ENCODE measurements at places on chromosomes 5 and 9.

GRCh38 chr9:84821431-84821830 lies 151.9 kb downstream of the NTRK2 start:
- DNase-seq, result no peak

DNA sequence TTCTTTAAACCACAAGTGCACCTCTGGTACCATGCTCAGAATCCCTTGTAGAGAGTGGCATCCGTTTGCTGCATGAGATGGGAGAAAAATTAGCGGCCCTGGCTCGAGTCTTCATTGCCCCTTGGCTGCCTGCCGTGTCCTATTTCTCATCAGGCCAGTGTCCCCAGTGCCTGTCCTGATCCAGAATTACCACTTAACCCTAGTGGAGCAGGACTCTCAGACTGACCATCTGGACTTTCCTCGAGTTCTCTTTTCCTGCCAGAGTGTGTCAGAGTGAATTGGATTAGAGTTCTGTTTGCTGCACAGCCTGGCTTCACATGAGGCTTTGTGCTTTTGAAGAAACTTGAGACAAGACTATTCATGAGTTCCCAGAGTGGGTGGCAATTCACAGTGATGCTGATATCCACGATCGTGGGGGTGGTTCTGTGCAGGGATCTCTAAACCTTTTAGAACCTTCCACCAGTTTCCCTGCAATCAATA lies 92.6 kb downstream of the C9orf152 start:
- DNase-seq, result no peak

DNA sequence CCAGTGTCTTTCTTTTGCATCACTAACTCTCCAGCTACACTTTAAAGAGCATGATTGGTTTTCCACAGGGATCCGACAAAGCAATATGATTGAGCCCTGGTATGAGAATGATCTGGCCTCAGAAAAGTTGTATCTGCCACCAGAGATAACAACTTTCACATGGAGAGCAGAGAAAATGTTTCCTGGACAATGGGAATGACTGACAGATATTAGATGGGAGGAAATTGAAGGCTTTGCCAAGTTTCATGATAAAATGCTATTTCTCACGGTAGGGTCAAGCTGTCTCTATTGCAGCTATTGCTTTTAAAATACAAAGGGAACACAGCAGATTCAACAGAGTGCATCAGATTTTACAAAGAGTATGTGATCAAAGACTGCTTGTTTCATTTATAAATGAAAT lies 56.4 kb upstream of the GLIS3 start:
- DNase-seq, result no peak

- DNase-seq, result no peak
These were observed 765.3 kb downstream of the MTRR start for GRCh38 chr5:8634219-8634618.

GRCh38 chr5:153489611-153490010 lies 859 bp upstream of the GRIA1 start:
- DNase-seq, result no peak

DNA sequence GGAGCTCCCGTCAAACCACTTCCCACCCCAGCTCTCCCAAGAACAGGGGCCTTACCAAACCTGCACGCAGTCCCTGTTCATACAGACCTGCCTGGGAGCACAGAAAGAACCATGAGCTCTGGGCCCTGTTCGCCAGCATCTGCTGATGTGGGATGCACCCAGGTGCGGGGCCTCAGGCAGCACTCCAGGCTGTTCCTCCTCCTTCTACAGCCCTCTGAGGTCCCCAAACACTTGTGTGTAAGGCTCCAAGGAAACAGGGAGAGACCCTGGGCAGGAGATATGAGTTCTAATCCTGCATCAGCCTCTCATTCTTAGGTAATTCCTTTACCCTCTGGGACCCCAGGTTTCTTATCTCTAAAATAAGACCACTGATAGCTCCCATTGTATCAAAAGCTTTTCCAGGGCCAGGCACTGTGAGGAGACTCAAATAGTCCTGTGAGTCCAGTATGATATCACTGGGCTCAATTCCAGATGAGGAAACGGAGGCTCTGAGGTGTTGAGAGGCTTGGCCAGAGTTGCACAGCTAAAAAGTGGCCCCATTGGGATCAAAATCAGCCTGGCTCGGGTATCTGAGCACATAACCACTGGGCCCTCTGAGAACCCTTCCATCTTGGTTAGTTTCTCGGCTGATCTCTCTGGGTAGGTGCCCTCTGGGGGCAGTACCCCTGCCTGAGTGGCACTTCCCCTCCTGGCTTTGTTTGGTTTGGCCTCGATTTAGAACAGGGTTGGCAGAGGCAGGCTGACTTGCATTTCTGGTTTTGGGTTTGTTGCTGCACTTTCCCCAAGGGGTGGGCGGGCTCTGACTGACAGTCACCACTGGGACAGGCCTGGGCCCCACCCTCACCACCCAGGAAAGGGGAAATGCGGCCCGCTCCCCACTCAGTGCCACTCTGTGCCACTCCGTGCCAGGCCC lies 116.8 kb downstream of the RGS3 start:
- DNase-seq, result peak; percentile 48

- DNase-seq, result no peak
These were observed 2.1 kb downstream of the PCDHA8 start for GRCh38 chr5:140842798-140843733.

DNA sequence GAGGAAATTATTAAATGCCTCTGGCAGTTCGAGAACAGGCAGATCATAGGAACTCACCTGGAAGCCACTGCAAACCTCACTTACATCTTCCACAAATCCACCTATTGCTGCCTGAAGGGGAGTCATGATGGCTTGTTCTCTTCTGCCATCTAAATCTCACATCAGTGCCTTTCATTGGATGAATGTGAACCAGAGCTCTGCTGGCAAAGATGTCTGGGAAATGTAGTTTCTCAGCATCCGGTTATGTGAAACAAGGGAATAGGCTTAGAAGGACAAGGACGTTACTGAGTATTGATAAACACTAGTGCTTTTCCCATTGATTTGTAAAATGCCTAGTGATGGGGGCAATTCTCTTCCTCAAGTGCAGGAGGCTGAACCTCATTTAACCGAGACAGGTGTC lies 483.3 kb downstream of the ARHGEF28 start:
- no peak for DNase-seq

GRCh38 chr5:115116001-115116400 lies 53.7 kb downstream of the TRIM36 start:
- DNase-seq, result no peak

DNA sequence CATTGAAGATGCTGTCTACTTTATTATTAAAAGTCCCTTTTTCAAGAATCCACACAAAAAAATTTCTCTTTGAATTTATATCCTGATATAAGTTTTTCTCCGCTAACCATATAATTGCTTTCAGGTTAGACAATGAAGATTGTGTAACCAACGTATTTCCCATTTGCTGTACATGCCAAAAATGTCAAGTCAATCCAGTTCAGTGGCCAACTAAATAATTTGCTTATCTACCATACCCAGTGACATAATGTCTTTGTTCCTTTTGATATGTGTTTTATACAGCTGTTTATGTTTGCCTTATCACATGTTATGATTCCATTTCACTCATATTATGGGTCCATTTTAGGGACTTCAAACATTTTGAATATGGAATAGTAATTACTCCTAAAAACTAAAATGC lies 349.9 kb downstream of the EFNA5 start:
- no peak for DNase-seq

DNA sequence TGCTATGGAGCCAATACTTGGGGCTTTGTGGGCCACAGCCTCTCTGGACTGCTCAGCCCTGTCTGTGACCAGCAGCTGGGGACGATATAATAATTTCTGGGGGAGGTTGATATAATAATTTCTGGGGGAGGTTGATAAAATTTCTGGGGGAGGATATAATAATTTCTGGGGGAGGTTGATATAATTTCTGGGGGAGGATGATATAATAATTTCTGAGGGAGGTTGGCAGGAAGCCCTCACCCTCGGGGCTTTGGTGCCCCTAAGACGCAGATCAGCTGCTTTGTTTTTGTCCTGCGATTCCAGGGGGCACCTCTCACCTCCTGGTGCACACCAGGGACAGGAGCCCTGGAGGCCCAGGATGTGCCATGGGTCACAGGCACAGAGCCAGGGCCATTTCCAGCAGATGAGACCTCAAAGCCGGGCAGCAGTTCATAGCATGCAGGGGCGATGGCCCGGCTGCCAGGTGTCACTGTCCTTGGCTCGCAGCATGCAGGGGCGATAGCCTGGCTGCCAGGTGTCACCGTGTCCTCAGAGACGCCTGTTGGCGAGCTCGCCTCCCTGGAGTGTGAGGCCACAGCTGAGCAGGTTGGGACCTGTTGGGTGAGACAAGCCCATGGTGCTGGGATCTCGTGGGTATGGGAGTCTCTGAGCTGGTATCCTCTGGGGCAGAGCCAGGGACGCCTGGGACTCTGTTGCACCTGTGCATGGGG lies 3.8 kb upstream of the TOR4A start:
- DNase-seq, result no peak

DNA sequence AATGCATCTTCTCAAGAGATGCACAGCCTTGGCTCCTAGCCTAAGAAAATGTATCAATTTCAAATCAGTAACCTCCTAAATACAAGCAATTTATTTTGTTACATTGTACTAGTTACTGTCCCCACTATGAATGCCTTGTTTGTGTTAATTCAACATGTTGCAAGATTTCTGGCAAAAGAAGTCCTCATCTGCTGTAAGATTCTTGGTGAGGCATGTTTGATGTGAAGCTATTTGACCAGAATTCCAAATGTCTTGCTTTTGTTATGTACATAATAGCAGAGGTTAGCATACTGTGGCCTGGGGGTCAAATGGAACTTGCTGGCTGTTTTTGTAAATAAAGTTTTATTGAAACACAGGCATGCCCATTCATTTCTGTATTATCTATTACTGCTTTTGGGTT lies 1023.1 kb upstream of the WWC1 start:
- DNase-seq, result no peak

- peak; percentile 15 for DNase-seq
These were observed 35.2 kb upstream of the SPATA31C2 start for GRCh38 chr9:88173378-88173999.

GRCh38 chr5:1490376-1490775 lies 33.4 kb downstream of the LPCAT1 start:
- DNase-seq, result no peak

GRCh38 chr9:35518981-35519679 lies 29.2 kb downstream of the RUSC2 start:
- DNase-seq, result no peak

GRCh38 chr9:113614843-113615648 lies 151.5 kb downstream of the RGS3 start:
- DNase-seq, result peak; percentile 27

DNA sequence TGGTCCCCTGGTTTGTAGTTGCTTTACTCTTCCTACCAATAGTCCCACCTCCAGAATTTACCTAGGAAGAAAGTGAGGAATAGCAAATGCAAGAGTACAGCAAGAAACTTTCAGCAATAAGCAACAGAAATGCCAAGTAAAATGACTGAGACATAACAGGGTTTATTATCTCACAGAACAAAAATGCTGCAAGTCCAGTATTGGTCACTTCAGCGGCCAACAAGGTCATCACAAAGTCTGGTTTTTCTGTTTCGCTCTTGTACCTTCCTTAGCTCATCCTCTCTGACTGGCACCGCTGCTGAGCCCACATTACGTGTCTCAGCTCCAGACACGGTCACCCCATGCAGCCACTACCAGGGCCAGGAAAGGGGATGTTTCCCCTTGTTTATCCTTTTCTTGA lies 82.7 kb downstream of the RFK start:
- DNase-seq, result no peak

GRCh38 chr9:87127978-87128614 lies 180.8 kb upstream of the GAS1 start:
- DNase-seq, result no peak

DNA sequence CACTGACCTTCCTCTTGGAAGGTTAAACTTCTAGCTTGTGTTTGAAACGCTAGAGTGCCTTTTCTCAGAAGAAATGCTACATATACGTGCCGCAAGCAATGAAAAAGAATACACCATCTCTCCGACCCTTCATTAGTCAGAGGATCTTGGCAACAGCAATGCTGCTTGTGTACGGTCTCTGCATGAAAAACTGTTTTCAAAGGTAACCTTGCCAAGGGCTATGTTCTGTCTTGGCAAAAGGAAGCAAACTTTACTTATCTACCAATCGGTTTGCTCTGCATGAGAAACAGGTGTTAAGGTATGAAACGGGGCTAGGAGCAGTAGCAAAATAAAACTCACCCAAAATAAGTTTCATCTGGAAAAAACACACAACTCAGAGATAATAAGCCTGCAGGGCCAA lies 297.8 kb downstream of the FBXL17 start:
- DNase-seq, result no peak

DNA sequence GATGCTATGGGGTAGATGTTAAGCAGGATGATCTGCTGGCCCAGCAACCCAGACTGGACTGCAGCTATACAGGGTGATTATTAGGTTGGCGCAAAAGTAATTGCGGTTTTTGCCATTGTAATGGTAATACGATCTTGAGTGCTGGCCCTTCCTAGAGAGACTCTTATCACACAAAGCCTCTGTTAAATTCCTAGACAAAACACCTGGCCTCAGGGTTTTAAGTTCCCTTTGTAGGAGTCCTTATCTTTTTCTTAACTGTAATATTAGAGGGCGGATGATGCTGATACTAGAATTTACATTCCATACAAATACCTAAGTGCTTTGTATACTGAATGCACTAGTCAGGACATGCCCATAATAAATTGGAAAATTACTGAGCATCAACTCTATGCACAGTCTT lies 222.2 kb downstream of the NDUFS4 start:
- no peak for DNase-seq

- DNase-seq, result no peak
These were observed 42.8 kb downstream of the NFIB start for GRCh38 chr9:14271093-14271673.

GRCh38 chr9:122219856-122220672 lies 8.7 kb downstream of the LHX6 start:
- no peak for DNase-seq

DNA sequence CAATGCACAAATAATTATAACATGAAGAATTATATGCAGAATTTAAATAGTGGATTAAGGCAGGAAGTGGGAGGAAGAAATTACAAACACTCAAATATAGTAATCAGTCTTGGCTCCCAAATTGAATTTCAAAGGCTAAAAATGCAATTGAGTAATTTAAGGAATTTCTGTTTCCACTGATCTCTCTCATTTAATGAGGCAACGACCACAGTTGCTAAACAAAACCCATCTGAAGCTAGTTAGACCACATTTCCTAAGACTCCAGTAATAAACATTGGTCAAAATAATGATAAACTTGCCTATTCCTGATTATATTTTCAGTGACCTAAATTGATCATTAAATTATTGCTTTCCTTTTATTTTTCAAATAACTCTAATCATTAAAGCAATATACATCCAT lies 174.3 kb upstream of the GRIN3A start:
- DNase-seq, result no peak

DNA sequence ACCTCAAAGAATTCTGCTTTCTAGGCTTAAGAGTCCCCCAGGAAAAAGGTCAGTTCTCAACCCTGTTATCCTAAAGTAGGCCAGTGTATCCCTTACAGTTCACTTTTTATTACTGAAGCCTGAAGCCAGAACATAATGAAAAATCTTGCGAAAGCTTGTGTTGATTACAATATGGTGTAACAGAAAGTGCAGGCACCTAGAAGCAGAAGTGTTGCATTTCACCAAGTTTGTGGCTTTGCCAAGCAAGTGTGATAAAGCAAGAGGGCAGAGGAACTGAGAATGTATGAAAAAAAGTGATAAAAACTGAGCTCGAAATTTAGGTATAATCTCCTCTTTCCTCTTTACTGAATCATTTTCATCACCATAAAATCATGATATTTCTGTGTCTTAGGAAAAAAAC lies 26.2 kb downstream of the AGTPBP1 start:
- DNase-seq, result no peak

- no peak for DNase-seq
These were observed 46.4 kb upstream of the ABCA1 start for GRCh38 chr9:104974053-104974962.
